WTC11 (cell line): ENCODE measurements at places on chromosomes 5 and 9. TPM values are rescaled to one million over a fixed set of nuclear protein-coding genes. Genes with fewer than 3 reads are reported as not detected.

GRCh38 chr5:137831526-137831925 lies 36.1 kb upstream of the MYOT start:
- DNase-seq, result no peak
- no peak overlapping the region for H3K4me3 ChIP-seq
- peaks cover 23% of the 10 kb centered on the region for H3K4me1 ChIP-seq
- H3K27me3 ChIP-seq, result no peaks in the 10 kb centered on the region

DNA sequence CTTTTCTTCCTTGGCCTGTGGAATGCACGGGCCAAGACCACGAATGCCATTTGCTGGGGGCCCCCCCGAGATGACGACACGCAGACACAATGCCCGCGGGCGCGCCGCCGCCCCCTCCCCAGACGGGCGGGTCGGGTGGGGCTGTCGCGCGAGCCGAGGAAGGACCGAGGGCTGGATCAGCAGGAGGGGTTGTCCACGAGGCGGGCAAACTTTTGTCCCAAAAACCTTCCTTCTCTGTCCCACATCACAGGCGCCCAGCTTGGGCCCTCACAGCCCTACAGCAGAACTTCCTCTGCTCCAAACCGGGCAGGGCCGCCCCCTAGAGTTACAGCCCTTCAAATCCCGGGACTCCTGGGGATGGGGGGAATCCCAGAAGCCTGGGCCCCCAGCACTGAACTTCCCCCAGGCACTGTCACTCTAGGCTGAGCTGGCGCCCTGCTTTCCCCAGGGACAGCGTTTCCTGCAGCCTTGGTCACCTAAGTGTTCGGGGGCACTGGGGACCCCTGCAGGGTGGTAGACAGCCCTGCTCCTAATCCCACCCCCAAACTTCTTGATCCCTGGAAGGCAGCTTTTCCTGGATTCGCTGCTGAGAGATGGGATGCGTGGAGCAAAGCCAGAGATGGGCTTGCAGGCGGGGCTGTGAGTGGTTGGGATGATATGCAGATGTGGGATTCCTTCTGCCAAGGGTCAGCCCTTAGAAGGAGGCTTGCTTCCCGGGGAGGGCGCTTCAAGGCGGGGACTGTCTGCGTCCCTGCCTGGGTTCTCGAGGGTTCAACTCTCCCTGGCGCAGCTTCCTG lies 980 bp downstream of the COL5A1 start:
- DNase-seq, result peak; percentile 41
- H3K36me3 ChIP-seq, result no peaks in the 10 kb centered on the region
- peaks cover 15% of the 10 kb centered on the region for H3K27me3 ChIP-seq
- H3K4me1 ChIP-seq, result peaks cover 34% of the 10 kb centered on the region
- peak overlapping the region; percentile 74 for H3K4me3 ChIP-seq

DNA sequence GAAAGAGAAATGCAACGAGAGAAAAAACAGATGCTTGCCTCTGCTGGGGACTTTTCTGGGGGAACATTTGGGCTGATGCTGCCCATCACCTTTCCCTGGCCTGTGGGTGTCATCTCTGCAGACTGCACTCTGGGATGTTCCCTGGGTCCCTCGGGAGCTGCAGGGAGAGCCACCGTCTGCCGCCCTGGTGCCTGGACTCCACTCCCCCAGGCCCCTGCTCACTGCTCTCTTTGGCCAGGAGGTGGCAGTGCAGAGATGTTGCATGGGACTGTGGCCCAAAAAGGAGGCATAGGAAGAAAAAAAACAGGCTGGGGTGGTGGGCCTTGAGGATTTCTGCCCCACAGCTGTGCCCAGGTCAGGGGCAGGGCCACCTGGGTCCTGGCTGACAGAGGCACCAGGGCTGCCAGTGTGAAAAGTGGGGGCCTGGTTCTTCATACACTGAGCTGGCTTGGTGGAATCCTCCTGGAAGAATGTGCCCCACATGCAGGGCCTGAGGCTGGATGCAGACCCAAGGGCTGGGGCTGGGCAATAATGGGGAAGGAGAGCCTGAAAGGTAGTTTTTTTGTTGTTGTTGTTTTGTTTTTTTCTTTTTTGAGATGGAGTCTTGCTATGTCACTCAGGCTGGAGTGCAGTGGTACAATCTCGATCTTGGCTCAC lies 353.6 kb downstream of the SLIT3 start:
- H3K27me3 ChIP-seq, result no peaks in the 10 kb centered on the region
- peaks cover 14% of the 10 kb centered on the region for H3K4me1 ChIP-seq
- H3K27ac ChIP-seq, result no peak overlapping the region
- no peaks in the 10 kb centered on the region for H3K36me3 ChIP-seq

- peaks cover 8% of the 10 kb centered on the region for H3K4me1 ChIP-seq
- DNase-seq, result no peak
- H3K27ac ChIP-seq, result no peak overlapping the region
- peaks cover 5% of the 10 kb centered on the region for H3K36me3 ChIP-seq
- no peaks in the 10 kb centered on the region for H3K27me3 ChIP-seq
Observed at GRCh38 chr5:76209297-76209696, 126.1 kb downstream of the SV2C start.

GRCh38 chr9:77402286-77402685 lies 225.0 kb downstream of the VPS13A start:
- H3K4me1 ChIP-seq, result peaks cover 3% of the 10 kb centered on the region; the same call in 1 of the 2 replicates
- no peak for DNase-seq
- H3K4me3 ChIP-seq, result no peak overlapping the region
- H3K27ac ChIP-seq, result no peak overlapping the region

DNA sequence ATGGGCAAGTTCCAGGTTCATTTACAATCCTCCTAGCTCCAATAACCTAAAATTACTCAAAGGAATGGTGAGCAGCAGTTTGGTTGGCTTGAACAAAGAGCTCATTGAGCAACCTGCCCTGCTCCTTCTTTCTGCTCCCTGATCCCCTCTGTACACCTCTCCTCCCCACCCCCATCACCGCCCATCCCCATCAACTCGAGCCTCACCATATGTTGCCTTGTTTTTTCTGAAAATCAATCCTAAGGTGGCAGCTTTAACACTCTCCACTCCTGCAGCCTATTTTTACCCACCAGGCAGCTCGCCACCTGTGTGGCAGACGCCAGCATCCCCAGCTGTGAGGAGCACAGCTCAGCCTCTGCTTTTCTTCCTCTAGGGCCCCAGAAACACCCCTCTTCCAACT lies 533.4 kb upstream of the BRINP1 start:
- DNase-seq, result no peak
- no peak overlapping the region for H3K4me3 ChIP-seq
- H3K27me3 ChIP-seq, result no peaks in the 10 kb centered on the region; the same call in 1 of the 2 replicates
- H3K27ac ChIP-seq, result no peak overlapping the region

GRCh38 chr5:68381060-68381459 lies 165.5 kb downstream of the PIK3R1 start:
- H3K4me1 ChIP-seq, result peaks cover 22% of the 10 kb centered on the region
- H3K36me3 ChIP-seq, result no peaks in the 10 kb centered on the region
- H3K27me3 ChIP-seq, result no peaks in the 10 kb centered on the region
- DNase-seq, result no peak

- H3K36me3 ChIP-seq, result no peaks in the 10 kb centered on the region
- H3K4me3 ChIP-seq, result no peak overlapping the region
- no peak for DNase-seq
Observed at GRCh38 chr5:143714629-143715028, 97.3 kb upstream of the HMHB1 start.

DNA sequence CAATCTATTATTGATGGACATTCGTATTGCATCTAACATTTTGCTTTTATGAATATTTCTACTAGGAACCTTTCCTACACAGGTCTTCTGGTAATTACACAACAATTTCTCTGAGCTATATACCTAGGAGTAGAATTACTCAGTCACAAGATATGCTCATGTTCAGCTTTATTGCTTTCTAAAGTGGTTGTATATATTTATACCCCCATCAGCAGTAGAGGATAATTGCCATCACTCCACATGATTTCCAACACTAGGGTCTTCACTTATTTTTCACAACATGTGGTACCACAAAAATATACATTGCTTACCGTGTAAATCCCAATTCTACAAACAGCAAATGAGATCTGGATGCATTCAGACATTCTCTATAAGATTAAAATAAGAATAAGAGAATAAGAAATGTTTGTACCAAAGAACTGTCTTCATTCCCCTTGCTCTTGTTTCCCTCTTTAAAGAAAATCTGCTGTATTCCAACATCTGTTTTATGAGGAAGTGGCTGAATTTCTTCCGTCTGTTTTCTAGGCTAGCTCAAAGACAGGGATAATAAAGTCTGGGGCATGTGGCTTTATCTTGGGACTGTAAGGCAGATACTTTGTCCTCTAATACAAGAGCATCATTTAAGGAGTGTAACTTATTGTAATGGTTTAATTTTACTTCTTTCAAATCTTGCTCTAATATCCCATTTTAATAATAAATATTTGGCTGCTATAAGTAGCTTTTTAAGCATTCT lies 28.2 kb downstream of the ARL15 start:
- H3K36me3 ChIP-seq, result peaks cover 4% of the 10 kb centered on the region
- H3K27ac ChIP-seq, result no peak overlapping the region
- no peak overlapping the region for H3K4me3 ChIP-seq
- H3K4me1 ChIP-seq, result peaks cover 30% of the 10 kb centered on the region

- no peak overlapping the region for H3K27ac ChIP-seq
- no peak for DNase-seq
- H3K27me3 ChIP-seq, result no peaks in the 10 kb centered on the region
- H3K4me3 ChIP-seq, result no peak overlapping the region
- peaks cover 74% of the 10 kb centered on the region for H3K36me3 ChIP-seq
- H3K4me1 ChIP-seq, result no peaks in the 10 kb centered on the region
Observed at GRCh38 chr5:56941981-56942380, 9.9 kb downstream of the MIER3 start.

DNA sequence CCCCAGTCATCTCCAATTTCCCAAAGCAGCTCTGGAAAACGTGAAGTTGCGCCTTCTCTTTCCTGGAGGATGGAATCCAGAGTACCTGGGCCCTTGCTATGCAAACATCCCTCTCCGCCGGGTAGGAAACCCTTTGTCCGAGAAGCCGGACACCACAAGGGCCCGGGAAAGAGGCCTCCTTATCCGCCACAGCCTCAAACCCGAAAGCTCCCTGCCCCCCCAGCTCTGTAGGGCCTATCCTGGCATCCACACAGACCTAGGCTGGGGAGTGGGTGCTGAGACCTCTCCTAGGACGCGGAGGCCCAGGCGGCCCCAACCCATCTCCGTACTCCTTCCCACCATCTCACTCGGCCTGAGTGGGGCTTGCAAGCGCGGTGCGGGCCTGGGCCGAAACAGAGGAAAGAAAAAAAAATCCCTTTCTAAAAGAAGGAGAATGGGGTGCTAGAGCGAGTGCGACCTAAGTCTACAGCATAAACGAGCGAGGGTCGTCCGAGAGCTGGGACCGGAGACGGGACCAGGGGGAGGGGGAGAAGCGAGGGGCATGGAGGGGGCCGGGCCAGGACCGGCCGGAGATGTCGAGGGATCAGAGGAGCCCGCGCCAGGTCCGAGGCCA lies 624 bp downstream of the FBXW11 start:
- H3K4me1 ChIP-seq, result peaks cover 75% of the 10 kb centered on the region
- peak; percentile 34 for DNase-seq
- H3K36me3 ChIP-seq, result no peaks in the 10 kb centered on the region
- peak overlapping the region; percentile 93 for H3K4me3 ChIP-seq

DNA sequence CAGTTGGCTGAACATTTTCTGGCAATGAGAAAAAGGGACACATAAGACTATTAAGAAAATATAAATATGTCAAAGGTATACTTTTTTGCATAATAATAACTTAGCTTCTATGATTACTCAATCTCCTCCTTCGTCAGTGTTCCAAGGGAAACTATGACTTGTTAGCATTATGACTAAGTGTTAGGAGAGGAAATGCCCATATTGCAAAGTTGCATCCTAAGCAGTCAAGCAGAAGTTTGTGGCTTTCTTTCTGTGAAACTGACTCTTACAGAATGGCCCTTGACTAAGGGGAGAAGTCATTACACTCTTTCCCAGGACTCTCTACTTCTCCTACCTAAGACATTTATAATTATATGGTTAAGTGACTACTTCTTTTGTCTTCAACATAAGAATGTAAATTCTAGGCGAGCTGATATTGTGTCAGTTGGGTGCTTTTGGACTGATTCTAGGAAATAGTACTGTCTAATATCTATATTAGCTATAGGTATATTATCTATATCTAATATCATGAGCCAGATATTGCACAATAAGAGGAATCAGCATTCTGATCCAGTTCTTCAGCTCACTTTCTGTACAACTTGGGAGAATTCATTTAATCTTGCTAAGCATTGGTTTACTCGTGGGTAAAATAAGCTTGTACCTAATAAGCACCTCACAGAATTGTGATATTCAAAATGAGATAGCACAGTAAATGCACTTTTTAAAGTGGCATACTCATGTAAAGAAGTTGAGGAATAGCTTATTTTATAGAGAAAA lies 16.4 kb upstream of the SPINK6 start:
- no peaks in the 10 kb centered on the region for H3K27me3 ChIP-seq
- no peak for DNase-seq
- no peaks in the 10 kb centered on the region for H3K36me3 ChIP-seq
- H3K27ac ChIP-seq, result no peak overlapping the region

GRCh38 chr5:6112125-6112524 lies 266.2 kb downstream of the MED10 start:
- H3K4me1 ChIP-seq, result peaks cover 7% of the 10 kb centered on the region; the same call in 1 of the 2 replicates
- H3K36me3 ChIP-seq, result no peaks in the 10 kb centered on the region
- H3K27ac ChIP-seq, result no peak overlapping the region
- no peak for DNase-seq

- no peak overlapping the region for H3K27ac ChIP-seq
- no peaks in the 10 kb centered on the region for H3K27me3 ChIP-seq
- no peak for DNase-seq
- H3K4me3 ChIP-seq, result no peak overlapping the region
Observed at GRCh38 chr9:134868751-134869553, 11.7 kb upstream of the FCN2 start.

- H3K27me3 ChIP-seq, result no peaks in the 10 kb centered on the region; the same call in 1 of the 2 replicates
- no peaks in the 10 kb centered on the region for H3K4me1 ChIP-seq
- no peak for DNase-seq
- H3K4me3 ChIP-seq, result no peak overlapping the region
Observed at GRCh38 chr5:179836225-179837019, 15.7 kb downstream of the SQSTM1 start.

DNA sequence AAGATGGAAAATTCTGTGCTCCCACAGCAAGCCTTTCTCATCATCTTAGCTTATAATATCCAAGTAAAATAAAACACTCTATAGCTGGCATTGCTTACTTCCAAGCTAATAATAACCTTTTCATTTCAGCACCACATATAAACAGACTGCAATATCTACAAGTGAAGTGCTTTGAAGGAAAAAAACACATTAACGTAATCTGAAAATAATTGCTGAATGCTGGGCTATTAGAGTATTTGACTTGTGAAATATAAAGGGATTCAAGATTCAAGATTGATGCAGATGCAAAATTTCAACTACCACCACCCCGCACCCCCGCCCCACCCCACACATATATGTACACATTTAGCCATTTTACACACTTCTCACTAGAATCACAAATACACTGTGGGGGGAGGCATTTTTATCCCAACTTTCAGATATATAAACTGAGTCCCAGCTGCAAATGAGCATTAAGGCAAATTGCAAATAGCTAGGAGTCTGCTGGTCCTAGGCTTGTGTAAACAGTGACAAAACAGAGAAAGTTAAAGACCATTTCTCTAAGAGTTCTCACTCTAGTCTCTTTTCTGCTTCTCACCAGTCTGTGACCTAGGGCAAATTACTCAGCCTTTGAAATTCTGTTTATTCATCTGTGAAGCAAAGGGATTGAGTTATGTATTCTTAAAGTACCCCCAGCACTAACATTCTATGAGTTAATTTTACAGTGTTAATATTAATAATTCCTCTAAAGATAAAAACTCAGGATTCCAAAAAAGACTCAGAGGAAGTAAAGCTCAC lies 489.4 kb downstream of the PRELID2 start:
- H3K27ac ChIP-seq, result no peak overlapping the region
- DNase-seq, result no peak
- no peaks in the 10 kb centered on the region; the same call in 1 of the 2 replicates for H3K27me3 ChIP-seq
- no peak overlapping the region for H3K4me3 ChIP-seq
- no peaks in the 10 kb centered on the region for H3K36me3 ChIP-seq
- no peaks in the 10 kb centered on the region for H3K4me1 ChIP-seq

The SOX30 gene
- 0.41 to 0.55 TPM (median 0.46 TPM) in 3 replicates for total RNA-seq

The FBXW2 gene
- 57.2 to 59.8 TPM (median 57.4 TPM) in 3 replicates for total RNA-seq

The ITGA2 gene
- total RNA-seq, result 5.3 to 5.5 TPM (median 5.5 TPM) in 3 replicates

The EPB41L4B gene
- 20.0 to 21.8 TPM (median 21.7 TPM) in 3 replicates for total RNA-seq
